ENCODE measurements at places on chromosomes 1 and 21.

GRCh38 chr1:47751193-47751592 lies 246.0 kb downstream of the TRABD2B start:
- DNase-seq, result no peak

- no peak for DNase-seq
Observed at GRCh38 chr1:92085727-92086126, 5.6 kb downstream of the BTBD8 start.

- no peak for DNase-seq
Observed at GRCh38 chr21:44461464-44462001, 6.2 kb downstream of the LRRC3 start.

- no peak for DNase-seq
Observed at GRCh38 chr1:17278996-17279830, 28.8 kb upstream of the PADI4 start.

DNA sequence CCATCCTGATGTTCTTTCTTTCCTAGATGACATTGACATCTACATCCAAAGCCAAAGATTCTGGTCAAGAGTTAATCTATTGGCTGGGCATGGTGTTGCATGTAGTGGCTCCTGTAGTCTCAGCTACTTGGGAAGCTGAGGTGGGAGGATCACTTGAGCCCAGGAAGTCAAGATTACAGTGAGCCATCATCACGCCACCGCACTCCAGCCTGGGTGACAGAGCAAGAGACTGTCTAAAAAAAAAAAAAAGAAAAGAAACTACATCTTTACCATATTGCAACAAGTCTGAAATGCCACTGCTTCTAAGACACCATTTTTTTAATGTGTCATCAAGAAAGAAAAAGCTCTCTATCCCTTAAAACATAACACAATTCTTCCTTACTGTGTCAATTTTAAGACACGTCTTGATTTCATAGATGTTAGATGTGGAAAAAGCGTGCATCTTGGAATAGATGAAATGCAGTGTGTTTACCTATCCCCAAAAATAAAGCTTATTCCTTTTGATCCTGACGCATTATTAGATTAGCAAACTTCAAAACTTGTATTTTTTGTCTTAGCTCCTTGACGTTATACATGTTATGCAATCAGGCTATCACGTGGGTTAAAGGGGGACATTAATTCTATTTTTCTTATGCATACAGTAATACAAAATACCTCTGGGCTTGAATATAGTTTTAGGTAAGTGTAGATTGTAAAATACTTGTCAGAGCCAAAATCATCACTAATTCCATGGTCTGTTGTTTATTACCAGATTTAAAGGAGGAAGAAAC lies 46.3 kb downstream of the ELAPOR1 start:
- DNase-seq, result no peak

GRCh38 chr21:32604464-32604863 lies 7.7 kb downstream of the CFAP298 start:
- no peak for DNase-seq

DNA sequence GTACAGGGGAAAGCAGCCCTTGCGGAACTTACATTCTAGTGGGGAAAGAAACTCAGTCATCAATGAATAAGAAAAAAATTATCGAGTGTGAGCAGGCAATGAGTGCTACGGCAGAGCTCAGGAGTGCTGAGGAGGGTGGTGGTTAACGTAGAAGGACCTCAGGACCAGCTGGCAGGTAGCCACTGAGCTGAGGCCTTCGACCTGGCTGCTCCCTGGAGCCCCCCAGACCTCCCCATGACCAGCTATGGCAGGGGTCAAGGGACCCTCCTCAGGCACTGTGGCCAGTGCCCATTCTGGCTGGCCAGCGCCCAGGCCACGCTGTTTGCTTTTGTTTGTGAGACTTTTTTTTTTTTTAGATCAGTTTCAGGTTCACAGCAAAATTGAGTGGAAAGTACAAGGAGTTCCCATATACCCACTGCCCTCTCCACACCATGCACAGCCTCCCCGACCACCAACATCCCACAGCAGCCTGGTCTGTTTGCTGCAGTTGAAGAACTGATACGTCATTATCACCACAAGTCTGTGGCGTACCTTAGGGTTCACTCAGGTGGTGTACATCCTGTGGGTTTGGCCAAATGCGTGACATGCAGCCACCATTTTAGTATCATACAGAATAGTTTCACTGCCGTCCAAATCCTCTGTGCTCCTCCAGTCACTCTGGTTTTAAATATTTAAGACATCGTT lies 11.8 kb upstream of the TTC22 start:
- no peak for DNase-seq

DNA sequence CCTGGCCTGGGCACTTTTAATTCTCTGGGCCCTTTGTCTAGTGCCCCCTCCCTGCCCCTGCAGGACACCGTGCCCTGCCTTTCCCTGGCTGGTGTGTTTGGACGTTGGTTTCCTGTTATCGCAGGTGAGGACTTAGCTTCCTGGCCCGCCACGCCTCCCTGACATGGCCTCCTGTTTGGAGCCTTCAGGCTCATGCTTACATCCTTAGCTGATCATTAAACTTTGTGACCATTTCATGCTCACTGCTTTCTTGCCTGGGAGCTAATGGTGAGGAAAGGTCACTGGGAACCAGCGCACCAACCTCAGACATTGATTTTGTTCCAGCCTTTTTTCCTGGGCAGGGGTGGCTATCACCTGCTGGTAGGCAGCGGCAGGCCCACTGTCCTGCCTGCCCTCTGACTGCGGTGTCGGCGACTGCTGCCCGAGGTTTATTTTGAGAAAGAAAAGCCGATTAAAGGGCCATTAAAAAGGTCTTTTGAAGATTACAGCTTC lies 3.7 kb downstream of the PFKL start:
- DNase-seq, result no peak

- DNase-seq, result no peak
Observed at GRCh38 chr1:193406901-193407300, 220.5 kb upstream of the B3GALT2 start.

DNA sequence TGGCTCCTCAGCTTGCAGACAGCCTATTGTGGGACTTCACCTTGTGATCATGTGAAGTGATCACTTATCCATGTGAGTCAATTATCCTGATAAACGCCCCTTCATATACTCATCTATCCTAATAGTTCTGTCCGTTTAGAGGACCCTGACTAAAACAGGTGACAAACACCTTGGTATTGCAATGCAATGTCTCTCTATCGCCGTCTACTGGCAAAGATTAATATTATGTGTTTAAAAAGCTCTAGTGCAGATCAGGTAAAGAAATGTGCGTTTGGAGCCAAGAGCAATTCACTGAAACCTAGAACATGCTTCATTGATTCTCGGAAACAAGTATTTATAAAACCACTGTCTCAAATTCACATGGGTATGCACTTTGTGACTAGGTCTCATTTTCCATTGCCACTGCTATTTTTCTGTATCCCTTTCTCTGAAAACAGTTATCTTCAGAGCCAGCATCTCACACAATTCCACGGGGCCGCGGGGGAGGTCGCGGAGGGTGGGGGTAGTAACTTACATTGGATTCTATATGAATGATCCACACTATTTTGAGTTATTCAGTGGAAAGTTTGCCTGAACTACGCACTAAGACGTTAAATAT lies 554.6 kb upstream of the NCAM2 start:
- no peak for DNase-seq

DNA sequence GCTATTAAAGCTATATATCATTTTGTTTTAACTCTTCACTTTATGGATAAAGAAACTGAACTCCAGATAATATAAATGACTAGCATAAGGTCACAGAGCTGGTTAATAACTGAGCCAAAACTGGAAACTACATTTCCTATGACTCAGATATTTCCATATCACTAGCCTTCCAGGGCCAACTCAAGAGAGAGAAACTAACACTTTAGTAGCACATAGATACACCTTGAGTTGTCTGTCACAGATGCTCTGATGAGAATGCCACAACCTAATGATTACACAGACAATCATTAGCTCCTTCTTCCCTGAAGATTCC lies 40.7 kb downstream of the NME7 start:
- no peak for DNase-seq

DNA sequence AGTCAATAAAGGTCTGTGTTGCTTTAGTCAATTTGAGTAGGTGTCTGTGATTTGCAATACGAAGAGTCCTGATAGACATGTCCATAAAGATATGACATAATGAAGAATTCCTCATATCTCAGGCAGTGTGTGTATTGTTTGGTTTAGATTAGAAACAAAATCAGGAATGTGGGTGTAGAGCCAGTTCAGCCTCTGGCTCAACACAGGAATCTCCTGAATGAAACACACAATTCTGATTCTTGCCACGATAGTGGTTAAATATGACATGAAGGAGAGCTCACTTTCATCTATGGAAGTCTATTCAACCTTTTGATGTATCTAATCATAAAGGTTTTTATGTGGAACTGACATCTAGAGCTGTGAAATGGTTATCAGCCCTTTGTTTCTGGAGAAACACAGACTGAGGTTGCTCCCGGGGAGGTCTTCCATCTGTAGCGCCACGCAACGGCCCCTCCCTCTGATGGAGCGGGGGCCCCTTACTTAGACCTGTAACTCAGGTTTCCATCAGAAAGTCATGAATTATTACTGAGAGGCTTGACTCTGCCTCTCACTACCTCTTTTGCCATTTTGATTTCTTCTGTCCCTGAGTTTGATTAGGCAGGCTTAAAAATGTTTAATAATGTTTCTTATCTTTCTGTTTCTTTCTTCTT lies 19.5 kb downstream of the TSPAN2 start:
- no peak for DNase-seq

GRCh38 chr1:16014509-16015482 lies 3.0 kb downstream of the HSPB7 start:
- DNase-seq, result no peak

- no peak for DNase-seq
Observed at GRCh38 chr1:93196591-93196990, 16.1 kb downstream of the CCDC18 start.

GRCh38 chr1:116372191-116372590 lies 853 bp upstream of the ATP1A1 start:
- DNase-seq, result no peak

DNA sequence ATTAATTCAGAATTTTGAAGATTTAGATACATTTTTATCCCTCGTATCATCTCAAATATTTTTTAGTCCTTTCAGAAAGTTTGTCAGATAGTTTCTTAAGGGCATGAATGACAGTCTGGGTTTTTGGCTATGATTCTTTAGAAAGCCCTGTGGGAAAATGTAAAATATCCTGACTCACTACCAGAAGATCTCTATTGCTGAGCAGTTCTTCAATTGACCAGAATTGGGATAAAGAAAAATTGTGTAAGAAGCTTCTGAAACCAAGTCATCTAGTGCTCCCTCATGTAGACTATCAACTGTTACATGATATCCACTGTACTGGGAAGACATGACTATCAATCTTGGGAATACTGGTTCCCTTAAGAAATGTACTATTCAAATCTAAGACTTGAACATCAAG lies 608.3 kb upstream of the CHRM3 start:
- DNase-seq, result no peak

DNA sequence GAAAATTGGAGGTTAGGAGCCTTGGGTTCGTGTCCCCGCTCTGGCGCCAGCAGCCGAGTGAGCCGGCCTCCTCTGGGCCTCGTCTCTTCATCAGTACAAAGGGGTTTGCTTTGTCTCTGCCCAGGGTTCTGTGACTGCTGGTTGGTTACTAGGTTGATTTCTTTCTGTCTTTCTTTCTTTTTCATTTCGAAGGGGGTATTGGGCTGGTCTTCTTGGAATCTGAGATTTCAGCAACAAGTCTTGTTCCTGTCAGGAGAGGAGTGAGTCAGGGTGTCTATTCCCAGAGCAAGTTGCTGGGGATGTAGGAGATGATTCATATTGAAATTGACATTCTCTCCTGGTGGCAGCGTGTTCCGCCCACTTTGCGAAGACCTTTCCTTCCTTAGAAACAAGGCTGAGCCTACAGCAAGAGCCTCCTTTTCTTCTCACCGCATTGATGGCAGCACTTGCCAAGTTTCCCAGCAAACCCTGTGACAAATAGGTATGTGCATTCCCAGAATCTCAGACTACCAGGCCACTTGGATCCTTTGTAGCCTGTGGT lies 79.2 kb downstream of the MAN1C1 start:
- DNase-seq, result no peak

DNA sequence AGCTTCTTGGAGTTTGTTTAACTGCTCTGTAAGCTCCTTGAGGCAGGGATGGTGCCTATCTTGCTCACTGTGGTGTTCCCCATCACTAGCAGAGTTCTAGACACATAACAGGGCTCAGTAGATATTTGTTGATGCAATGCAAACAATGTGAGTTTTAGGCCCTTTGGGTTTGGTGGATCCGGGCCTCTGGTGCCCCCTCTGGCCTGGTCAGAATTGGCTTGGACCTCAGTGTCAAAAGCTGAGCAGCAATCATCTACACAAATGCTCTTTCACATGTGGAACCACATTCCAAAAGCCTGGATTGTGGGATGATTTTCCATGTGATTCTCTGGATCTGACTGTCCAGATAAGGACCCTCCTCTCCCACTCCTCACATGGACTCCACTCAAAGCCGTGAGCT lies 53.4 kb upstream of the BCAR3 start:
- DNase-seq, result no peak

- peak; percentile 2 for DNase-seq
Observed at GRCh38 chr21:44267655-44268142, 6.0 kb upstream of the DNMT3L start.

GRCh38 chr1:31791131-31791858 lies 24.5 kb downstream of the SPOCD1 start:
- DNase-seq, result no peak

DNA sequence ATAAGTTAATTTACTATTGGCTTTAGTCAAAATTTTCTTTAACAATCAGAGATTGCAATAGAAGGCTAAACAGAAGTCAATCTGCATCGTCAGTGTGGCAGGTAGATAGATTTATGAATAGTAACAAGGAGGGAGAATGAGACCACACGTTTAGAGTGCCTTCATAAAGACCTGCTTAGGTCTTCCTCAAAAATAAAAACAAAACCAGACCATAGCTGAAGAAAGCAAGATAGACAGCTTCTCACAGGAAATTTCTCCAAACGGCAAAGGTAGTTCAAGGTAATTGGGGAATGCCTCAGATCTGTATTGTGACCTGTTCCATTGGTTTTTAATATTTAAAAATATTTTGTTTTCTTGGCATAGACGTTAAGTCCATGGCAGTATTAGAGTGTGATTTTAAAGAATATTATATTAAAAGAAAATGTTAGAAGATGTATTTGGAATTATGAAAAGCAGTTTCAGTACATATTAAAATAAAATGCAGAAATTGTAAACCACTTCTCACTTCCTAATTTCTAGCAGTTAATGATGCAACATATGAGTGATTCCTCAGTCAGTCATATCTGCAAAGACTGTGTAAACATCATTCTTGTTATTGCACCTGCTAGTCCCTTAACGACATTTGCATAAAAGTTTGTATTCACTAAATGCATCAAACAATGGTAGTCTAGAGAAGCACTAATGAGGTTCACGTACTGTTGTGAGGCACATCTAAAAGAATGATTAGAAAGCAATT lies 278.0 kb downstream of the HLX start:
- DNase-seq, result no peak

All from stimulated activated naive CD4-positive, alpha-beta T cell treated with Interleukin-2 at 50 U/mL for 16 hours (primary cell).